ENCODE measurements at places on chromosomes 7 and 10. TPM values are rescaled to one million over a fixed set of nuclear protein-coding genes. Genes with fewer than 3 reads are reported as not detected.

The FRMPD2 gene
- 0.11 TPM for total RNA-seq

The ZC3HAV1 gene
- 6.5 TPM for total RNA-seq

The ASIC3 gene
- total RNA-seq = 6.5 TPM

The NACAD gene
- total RNA-seq = 4.7 TPM

The PRXL2A gene
- 110 TPM for total RNA-seq

The FAM24B gene
- not detected for total RNA-seq

The ZWINT gene
- total RNA-seq = 2.0 TPM

The PROSER2 gene
- total RNA-seq = 0.97 TPM

The TYW1B gene
- total RNA-seq = 3.1 TPM

The SGPL1 gene
- total RNA-seq = 11.6 TPM

The OR2A12 gene
- not detected for total RNA-seq

The POR gene
- total RNA-seq = 54.7 TPM

The CRHR2 gene
- 0.24 TPM for total RNA-seq

The HECW1 gene
- total RNA-seq = not detected

The GPR158 gene
- not detected for total RNA-seq

The CNNM1 gene
- total RNA-seq = 0.13 TPM

The TUBB8 gene
- total RNA-seq = not detected

The SERPINE1 gene
- 1.6 TPM for total RNA-seq

The CRCP gene
- total RNA-seq = 22.3 TPM

The PALD1 gene
- total RNA-seq = 4.6 TPM

The RET gene
- 6.6 TPM for total RNA-seq

The TRIM73 gene
- 0.94 TPM for total RNA-seq

The CALCR gene
- total RNA-seq = 0.05 TPM

The ITPRID1 gene
- total RNA-seq = not detected

The TNS3 gene
- 43.2 TPM for total RNA-seq

The ACTR3C gene
- 2.9 TPM for total RNA-seq

The CTAGE15 gene
- not detected for total RNA-seq
